IMR-90 (cell line): ENCODE measurements at places on chromosomes 13 and 19. TPM values are rescaled to one million over a fixed set of nuclear protein-coding genes. Genes with fewer than 3 reads are reported as not detected.

GRCh38 chr13:44133626-44134025 is 240.0 kb upstream of the SERP2 start:
- DNase-seq, result no peak

- peak; percentile 45 for DNase-seq
These were observed 486 bp upstream of the SPINT2 start for GRCh38 chr19:38263689-38264485.

Gene ZNF878
- 0.28 and 0.36 TPM in 2 replicates for total RNA-seq

- DNase-seq, result no peak
These were observed 1.1 kb downstream of the KLHL26 start for GRCh38 chr19:18637673-18638630.

DNA sequence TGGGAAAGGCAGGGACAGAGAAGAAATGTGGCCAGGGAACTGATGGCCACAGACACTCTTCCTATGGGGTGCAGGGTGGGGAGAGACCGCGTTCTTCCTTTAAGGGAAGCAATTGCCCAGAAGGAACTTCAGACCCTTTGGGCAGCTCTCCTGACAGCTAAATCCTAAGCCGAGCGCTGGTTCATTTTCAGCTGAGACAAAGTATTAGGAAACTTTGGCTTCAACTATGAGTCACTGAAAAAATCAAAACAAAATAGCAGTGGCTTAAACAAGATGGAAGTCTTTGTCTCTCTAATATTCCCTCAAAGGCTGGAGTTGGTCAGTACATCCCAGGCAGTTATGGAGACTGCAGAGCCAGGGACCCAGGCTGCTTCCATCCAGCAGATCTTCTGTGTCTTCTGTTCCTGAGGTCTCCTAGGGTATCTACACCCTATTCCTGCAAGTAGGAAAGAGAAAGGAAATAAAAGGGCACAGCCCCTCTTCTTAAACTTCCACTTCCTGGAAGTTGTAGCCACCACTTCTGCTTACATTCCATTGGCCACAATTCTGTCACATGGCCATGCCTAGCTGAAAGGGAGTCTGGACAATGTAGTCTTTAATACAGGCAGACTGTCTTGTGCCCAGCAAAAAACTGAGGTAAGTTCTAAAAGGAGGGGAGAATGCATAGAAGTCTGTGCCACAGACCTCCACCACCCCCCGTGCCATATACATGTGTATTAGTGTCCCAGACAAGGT is 163.5 kb downstream of the KATNAL1 start:
- DNase-seq, result peak; percentile 81

DNA sequence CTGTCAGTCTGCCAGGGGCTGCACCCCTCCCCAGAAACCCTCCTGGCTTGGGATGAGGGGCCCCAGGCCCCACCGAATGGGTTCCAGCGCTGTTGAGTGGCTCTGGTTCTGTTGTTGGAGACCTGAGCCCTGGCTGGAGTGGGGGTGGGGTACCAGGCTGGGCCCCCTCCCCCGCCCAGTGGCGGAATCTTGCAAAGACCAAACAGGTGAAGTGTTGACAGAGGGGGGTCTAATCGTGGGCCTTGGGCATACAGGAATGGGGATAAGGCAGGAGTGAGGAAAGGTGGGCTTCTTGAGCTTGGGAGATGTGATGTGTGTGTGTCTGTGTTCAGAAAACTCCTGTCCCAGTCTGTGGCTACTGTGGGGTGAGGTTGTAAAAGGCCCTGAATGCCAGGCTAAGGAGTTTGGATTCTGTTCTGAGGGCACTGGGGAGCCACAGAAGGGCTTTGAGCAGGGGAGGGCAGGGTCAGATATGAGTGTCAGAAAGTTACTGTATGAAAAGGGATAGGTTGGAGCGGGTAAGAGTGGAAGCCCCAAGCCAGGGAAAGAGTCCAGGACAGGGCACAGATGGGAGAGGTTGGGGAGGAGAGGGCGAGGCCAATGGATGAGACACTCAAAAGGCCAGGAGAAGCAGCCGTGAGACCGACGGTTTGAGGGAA is at the start of gene HIPK4:
HIPK4 (minus strand) TSS at position 98 of the 659 bp plus-strand sequence. CDS start 279 bp downstream, outside the sequence.
- DNase-seq, result no peak

Gene IZUMO1
- total RNA-seq, result not detected in 2 replicates

- DNase-seq, result peak; percentile 93
These were observed at the start of gene ZNF549 for GRCh38 chr19:57527136-57527881. Gene ZNF549, plus strand, starts transcription at chr19:57527356. Its CDS starts 218 bp downstream, at chr19:57527574.

GRCh38 chr13:94556621-94557020 is 39.3 kb downstream of the TGDS start:
- DNase-seq, result no peak

- DNase-seq, result no peak
These were observed 10.9 kb upstream of the ATP8B3 start for GRCh38 chr19:1823020-1823419.

- DNase-seq, result peak; percentile 31
These were observed 427 bp downstream of the ZNF160 start for GRCh38 chr19:53102756-53103233.
